ENCODE measurements at places on chromosomes 6 and 20.
A peak's percentile ranks its signal among the peaks of the same experiment; 100 is the strongest.

DNA sequence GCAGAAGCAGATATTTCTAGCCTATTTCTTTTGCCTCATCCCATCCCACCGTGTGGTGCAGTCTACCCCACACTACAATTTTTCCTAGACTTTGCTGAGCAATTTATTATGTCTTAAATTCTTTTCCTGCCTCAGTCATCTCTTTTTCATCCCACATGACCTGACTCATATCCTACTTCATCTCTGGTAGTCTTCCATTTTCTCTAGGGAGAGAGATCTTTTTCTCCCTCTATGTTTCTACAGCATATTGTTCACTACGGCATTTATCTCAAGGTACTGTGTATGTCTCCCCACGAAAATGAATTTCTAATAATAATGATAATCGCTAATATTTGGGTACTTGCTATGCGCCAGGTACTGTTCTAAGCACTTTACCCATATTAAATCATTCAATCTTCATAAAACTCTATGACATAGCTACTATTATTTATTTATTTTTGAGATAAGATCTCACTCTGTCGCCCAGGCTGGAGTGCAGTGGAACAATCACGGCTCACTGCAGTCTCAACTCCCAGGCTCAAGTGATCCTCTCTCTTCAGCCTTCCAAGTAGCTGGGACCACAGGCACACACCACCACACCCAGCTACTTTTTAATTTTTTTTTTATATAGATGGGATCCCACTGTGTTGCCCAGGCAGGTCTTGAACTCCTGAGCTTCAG is 15.6 kb downstream of the PDSS2 start:
- no peak for DNase-seq

- DNase-seq: peak; percentile 45
Observed at GRCh38 chr6:149938571-149939355, 3.1 kb upstream of the ULBP2 start.

- DNase-seq: no peak
Observed at GRCh38 chr6:170062915-170063241, 228.0 kb downstream of the DLL1 start.

DNA sequence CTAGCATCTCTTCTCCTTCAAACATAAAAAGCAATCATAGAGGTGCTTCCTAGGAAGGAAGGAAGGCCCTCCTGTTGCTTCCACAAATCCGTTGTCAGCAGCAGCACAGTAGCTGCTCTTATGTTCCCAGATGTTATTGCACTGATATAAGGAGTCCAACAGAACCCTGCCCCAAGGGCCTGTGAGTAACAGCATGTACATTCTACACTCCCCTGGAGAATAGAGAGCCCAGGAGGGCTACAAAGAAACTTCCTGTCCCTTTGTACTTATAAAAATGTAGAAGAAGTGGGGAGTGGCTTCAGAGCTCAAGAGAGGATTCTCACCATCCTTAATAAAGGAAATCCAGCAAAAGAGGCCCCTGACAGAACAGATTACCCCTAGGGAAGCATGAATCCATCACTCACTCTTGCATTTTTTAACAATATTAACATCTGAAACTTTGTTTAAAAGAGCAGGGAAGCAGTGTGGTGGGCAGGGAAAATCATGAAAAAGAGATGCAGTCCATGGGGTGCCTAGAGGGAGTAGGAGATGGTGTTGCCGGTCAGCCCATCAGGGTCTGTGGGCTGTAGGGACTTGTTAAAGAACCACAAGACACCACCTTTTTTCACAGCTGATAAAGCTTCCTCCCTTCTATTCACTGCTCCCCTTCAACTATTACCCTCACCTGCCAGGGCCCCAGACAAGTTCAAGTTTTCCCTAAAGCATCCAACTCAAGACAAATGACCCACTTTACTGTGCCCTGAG is 104.5 kb upstream of the ADGRF1 start:
- no peak for DNase-seq

DNA sequence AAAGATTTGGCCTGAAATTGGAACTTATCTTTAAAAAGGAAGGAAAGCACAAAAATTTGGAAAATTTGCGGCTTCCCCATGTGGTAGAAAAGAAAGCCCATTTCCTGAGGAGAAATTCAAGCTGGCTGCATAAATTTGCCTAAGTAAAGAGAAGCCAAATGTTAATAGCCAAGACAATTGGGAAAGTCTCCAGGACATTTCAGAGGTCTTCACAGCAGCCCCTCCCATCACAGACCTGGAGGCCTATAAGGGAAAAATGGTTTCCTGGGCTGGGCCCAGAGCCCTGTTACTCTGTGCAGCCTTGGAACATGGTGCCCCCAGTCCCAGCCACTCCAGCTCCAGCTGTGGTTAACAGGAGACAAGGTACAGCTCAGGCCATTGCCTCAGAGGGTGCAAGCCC is 736.5 kb downstream of the HACE1 start:
- no peak for DNase-seq

DNA sequence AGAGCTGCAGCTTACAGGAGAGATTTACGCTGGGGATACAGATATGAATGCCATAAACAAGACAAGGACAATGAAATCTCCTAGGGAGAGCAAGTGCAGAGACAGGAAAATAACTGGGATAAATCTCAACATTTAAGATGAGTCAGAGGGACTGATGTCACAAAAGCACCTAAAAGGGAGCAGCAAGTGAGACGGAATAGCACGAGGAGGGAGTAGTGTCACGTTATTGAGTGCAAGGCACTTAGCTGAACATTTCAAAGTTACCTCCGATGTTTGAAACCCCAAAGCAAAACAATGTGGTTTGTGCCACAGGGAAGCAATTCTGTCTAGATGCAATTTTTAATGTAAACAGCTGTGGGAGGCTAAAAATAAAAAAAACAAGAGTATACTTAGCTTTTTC is 1131.7 kb upstream of the EYS start:
- no peak for DNase-seq

GRCh38 chr6:163826629-163827028 is 412.1 kb downstream of the QKI start:
- DNase-seq: no peak

GRCh38 chr6:7134999-7135745 is 27.4 kb downstream of the RREB1 start:
- DNase-seq: no peak

GRCh38 chr6:121748376-121748775 is 312.9 kb downstream of the GJA1 start:
- DNase-seq: no peak

DNA sequence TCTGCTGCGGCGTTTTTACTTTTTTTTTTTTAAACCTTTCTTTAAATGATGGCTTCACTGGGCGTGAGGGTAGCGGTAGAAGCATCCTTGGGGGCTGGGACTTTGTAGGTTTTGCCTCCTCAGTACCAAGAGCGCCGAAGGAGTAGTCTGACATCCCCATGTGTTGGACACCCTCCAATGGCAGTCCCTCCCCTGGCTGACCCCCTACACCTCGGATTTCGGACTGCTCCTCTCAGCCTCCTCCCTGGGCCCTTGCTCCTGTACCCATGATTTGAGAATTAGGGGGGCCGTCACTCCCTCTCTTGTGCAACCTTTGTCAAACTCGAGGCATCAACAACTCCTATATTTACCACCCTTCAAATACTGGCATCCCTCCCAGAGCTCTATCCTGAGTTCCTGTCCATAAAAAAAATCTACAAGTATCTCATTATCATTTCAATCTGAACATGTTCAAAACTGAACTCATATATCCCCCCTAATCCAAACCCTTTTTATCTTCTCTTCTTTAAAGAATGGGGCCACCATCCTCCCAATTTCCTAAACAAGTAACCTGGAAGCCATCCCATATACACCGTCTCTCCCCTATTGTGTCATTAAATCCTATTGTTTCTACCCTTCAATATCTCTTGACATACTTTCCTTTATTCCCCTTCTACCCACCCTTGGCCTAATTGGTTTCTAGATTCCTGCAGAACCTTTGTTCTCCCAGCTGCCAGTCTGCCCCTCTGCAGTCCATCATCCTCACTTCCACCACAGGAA is 1.2 kb upstream of the ARFGEF3 start:
- no peak for DNase-seq

GRCh38 chr20:56843386-56843785 is 214.3 kb downstream of the TFAP2C start:
- no peak for DNase-seq

DNA sequence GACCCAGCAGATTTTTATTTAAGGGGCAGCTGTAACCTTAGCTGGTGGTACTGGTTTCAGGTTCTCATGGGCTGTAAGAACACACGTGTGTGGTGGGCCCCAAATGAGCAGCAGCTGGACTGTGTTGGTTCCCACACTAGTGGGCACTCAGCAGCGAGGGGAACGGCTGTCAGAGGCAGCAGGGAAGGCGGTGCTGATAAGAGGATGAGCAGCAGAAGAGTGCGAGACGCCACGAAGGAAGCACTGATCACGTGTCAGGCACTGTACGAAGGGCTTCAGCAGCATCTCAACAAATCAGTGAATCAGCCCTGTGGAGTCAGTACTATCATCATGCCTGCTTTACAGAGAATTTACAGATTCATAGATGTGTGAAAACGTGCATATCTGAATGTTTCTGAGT is 41.0 kb upstream of the EMILIN3 start:
- DNase-seq: no peak

GRCh38 chr6:93272896-93273295 is 146.5 kb downstream of the EPHA7 start:
- DNase-seq: no peak

GRCh38 chr6:54193560-54193959 is 82.3 kb downstream of the MLIP start:
- DNase-seq: no peak

DNA sequence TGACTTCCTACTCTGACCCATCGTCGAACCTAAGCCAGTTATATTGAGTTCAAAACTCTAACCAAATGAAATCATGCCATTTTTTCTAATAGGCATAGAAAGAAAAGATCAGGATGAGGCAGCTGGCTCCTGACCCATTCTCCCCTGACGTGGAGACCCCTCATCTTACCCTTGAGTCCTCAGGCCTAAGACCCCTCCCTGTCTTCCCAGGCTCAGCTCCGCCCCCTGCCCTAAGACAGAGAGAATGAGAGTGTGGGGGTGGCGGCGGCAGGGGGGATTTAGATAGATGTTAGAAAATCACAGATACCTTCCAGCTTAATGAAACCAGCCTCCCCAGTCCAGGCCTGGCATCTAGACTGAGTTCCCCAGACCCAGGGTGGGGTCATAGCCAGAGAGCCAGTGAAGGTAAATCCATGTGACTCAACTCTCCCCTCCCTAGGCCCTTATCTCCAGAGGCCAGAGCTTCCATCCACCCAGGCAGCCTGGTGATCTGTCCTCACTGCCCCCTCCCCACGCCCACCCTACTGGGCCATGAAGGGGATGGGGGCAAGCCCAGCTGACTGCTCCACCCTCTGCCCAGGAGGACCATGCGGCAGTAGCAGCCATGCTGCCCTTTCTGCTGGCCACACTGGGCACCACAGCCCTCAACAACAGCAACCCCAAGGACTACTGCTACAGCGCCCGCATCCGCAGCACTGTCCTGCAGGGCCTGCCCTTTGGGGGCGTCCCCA is 6.8 kb downstream of the TMEM63B start:
- DNase-seq: no peak

GRCh38 chr20:33240923-33241322 is 5.1 kb downstream of the BPIFA1 start:
- DNase-seq: no peak

- DNase-seq: no peak
Observed at GRCh38 chr6:41074692-41075436, 2.1 kb downstream of the NFYA start.

DNA sequence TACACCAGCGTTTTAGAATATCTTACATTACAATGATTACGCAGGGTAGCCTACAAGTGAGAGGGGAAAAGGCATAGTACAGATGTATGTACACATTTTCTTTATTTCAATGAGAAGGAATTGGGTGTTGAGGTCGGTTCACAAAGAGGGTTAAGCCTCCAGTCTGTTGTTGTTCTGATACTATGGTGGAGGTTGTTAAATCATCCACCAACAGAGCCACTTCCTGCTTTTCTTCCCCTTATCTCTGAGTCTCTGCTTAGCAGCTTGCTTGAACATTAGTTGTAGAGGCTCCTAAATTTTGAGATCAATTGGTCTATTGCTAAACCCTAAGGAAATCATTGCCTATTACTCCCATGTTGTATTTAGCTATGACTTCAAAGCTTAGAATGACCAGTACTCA is 7.3 kb downstream of the RGS17 start:
- DNase-seq: no peak

DNA sequence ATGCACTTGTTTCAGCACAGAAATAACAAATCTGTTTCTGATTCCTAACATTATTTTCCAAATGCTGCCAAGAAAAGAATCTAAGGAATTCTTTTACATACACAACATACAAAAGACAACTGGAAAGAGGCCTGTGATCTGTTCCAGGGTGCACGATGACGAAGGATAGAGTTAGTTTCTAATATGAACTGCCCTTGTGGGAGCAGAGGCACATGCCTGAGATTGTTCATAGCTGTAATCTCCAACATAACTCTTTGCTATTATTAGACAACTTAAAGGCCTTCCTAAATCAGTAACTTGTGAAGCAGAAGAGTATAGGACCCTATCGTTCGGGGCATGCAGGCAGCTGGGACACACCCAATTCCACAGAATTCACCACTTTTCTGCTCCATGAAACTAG is 41.2 kb upstream of the NHSL1 start:
- no peak for DNase-seq

- DNase-seq: no peak
Observed at GRCh38 chr6:41176189-41176588, 13.3 kb upstream of the TREM2 start.

- DNase-seq: peak; percentile 6
Observed at GRCh38 chr6:126199466-126199865, 140.4 kb upstream of the CENPW start.

DNA sequence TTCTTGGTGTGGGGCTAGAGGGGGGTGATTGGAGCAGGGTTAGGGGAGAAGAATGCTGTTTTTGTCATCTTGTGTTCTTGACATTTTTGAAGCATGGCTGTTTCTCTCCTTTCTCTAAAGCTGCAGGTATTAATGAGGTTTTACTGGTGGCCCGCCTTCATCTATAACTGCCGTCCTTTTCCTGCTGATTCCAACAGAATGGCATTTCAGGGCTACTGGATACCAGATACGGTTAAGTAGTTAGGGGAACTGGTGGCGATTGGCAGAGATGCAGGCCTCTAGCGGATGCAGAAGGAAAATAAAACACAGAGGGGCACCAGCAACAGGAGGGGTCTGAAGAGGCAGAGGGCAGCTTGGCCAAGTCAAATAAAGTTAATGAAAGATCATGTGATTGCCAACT is 89.7 kb upstream of the EEF1E1 start:
- DNase-seq: no peak

GRCh38 chr6:170093658-170094596 is 197.0 kb downstream of the DLL1 start:
- DNase-seq: no peak

- no peak for DNase-seq
Observed at GRCh38 chr6:165877192-165877591, 214.2 kb upstream of the PDE10A start.

DNA sequence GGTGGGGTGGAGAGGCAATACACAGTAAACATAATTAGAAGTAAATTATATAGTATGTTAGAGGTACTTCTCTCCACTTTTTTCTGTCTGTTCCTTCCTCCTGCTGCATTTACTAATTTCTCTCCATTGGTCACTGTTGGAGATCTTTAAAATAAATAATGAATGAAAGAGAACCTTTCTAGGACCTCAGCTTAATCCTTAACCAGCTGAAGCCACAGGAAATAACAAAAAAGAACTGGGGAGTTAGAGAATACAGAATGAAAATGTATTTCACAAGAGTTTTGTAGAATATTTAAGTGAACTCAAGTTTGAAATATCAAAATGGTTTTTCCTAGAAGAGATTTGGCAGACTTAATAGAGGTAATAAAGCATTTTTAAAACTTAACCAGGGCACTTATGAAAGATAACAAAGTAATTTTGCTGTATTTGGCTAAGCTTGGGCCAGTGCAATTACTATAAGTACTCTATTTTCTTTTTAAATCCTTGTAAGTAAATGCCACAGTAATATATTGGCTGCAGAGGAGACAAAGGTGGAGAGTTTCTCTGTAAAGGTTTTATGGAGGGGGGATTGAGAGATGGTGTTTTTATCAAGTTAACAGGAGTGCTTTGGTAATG is 405.0 kb downstream of the CDKAL1 start:
- no peak for DNase-seq

Measured in CD4-positive, alpha-beta T cell treated with Interleukin-15 for 4 hours (primary cell).